ENCODE measurements at places on chromosomes 1 and 21. TPM values are rescaled to one million over a fixed set of nuclear protein-coding genes. Genes with fewer than 3 reads are reported as not detected.

Gene VWA5B1
- not detected for total RNA-seq

Gene LAMC2
- total RNA-seq = 0.05 TPM

Gene CDC20
- 179 TPM for total RNA-seq

Gene CTTNBP2NL
- total RNA-seq = 1.0 TPM

Gene KCNJ9
- not detected for total RNA-seq

Gene CFAP141
- total RNA-seq = not detected

Gene S100A6
- total RNA-seq = 200 TPM

Gene FCRL1
- not detected for total RNA-seq

DNA sequence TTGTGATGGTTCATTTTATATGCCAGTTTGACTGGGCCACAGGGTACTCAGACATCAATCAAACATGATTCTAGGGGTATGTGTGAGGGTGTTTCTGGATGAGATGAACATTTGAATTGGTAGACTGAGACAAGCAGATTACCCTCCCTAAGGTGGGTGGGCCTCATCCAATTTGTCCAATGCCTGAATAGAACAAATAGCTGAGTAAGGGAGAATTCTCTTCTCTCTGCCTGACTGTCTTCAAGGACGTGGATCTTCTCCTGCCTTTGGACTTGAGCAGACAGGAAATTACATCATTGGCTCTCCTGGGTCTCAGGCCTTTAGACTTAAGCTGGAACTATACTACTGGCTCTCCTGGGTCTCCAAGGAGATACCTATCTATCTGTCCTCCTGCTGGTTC is 64.4 kb downstream of the SUSD4 start:
- H3K4me1 ChIP-seq = peaks cover 28% of the 10 kb centered on the region
- H3K36me3 ChIP-seq = no peaks in the 10 kb centered on the region
- H3K27ac ChIP-seq = no peak overlapping the region
- H3K27me3 ChIP-seq = no peaks in the 10 kb centered on the region

DNA sequence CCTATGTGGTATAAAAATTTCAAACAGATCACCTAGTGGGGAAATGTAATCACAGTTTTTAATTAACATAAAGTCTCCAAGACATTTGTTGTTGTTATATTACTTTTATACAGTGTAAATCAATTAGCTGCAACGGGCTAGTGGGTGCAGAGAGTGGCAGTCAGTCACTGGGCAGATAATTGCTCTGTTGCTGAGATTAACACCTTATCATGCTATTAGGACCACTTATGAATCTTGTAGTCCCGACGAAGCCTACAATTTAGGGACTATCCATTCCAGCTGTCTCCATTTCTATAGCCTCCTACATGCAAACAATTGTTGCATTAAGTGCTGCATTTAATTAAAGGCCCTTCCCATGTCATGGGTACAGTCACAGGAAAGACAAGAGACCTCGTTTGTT is 158.9 kb upstream of the PROX1 start:
- no peak overlapping the region for H3K27ac ChIP-seq
- H3K27me3 ChIP-seq = no peaks in the 10 kb centered on the region
- H3K4me3 ChIP-seq = no peak overlapping the region
- H3K4me1 ChIP-seq = no peaks in the 10 kb centered on the region
- H3K36me3 ChIP-seq = no peaks in the 10 kb centered on the region

DNA sequence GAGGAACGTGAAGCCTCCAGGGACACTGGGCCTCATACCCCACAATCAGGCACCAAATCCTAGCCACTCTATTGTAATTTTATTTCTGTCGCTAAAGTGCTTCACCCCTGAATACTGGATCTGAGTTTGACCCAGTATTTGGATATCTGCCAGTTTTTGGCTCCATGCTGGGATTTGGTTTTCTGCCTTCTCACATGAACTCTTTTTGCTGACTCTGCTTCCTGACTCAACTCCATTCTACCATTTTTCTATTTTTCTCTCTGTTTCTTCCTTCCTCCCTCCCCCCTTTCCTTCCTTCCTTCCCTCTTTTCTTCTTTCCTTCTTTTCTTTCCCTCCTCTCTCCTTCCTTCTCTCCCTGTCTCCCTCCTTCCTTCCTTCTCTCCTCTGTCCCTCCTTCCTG is 151.3 kb upstream of the GJB5 start:
- H3K36me3 ChIP-seq = no peaks in the 10 kb centered on the region
- peaks cover 25% of the 10 kb centered on the region for H3K27me3 ChIP-seq
- no peak for DNase-seq
- H3K27ac ChIP-seq = no peak overlapping the region

GRCh38 chr1:45925728-45926287 is 122.4 kb downstream of the MAST2 start:
- no peaks in the 10 kb centered on the region for H3K4me1 ChIP-seq
- no peak overlapping the region for H3K4me3 ChIP-seq
- H3K27ac ChIP-seq = no peak overlapping the region
- DNase-seq = no peak

GRCh38 chr1:217089361-217090014 is 366.3 kb upstream of the ESRRG start:
- H3K27ac ChIP-seq = no peak overlapping the region
- no peak for DNase-seq
- H3K36me3 ChIP-seq = no peaks in the 10 kb centered on the region
- H3K4me1 ChIP-seq = peaks cover 6% of the 10 kb centered on the region

GRCh38 chr1:210841926-210842625 is 291.9 kb downstream of the KCNH1 start:
- no peak for DNase-seq
- no peak overlapping the region for H3K27ac ChIP-seq
- H3K4me3 ChIP-seq = no peak overlapping the region
- H3K36me3 ChIP-seq = no peaks in the 10 kb centered on the region
- peaks cover 9% of the 10 kb centered on the region for H3K27me3 ChIP-seq

- H3K27me3 ChIP-seq = no peaks in the 10 kb centered on the region
- H3K4me3 ChIP-seq = peak overlapping the region; percentile 22
- DNase-seq = peak; percentile 59
- H3K36me3 ChIP-seq = peaks cover 56% of the 10 kb centered on the region
- peak overlapping the region; percentile 97 for H3K27ac ChIP-seq
Measured at GRCh38 chr21:44089001-44089911, 17.9 kb upstream of the PWP2 start.

GRCh38 chr1:43285269-43285990 is at the start of gene C1orf210:
C1orf210 (minus strand) TSS chr1:43285581; CDS start chr1:43283270, 2,311 bp downstream.
- DNase-seq = no peak
- no peaks in the 10 kb centered on the region for H3K36me3 ChIP-seq
- H3K4me3 ChIP-seq = no peak within 1 kb of the TSS
- no peaks in the 10 kb centered on the region for H3K27me3 ChIP-seq

- H3K27me3 ChIP-seq = no peaks in the 10 kb centered on the region
- H3K36me3 ChIP-seq = peaks cover 13% of the 10 kb centered on the region
- no peak overlapping the region for H3K4me3 ChIP-seq
- H3K27ac ChIP-seq = no peak overlapping the region
- DNase-seq = peak; percentile 3
- H3K4me1 ChIP-seq = no peaks in the 10 kb centered on the region
Measured at GRCh38 chr1:226974544-226975258, 34.6 kb downstream of the COQ8A start.

DNA sequence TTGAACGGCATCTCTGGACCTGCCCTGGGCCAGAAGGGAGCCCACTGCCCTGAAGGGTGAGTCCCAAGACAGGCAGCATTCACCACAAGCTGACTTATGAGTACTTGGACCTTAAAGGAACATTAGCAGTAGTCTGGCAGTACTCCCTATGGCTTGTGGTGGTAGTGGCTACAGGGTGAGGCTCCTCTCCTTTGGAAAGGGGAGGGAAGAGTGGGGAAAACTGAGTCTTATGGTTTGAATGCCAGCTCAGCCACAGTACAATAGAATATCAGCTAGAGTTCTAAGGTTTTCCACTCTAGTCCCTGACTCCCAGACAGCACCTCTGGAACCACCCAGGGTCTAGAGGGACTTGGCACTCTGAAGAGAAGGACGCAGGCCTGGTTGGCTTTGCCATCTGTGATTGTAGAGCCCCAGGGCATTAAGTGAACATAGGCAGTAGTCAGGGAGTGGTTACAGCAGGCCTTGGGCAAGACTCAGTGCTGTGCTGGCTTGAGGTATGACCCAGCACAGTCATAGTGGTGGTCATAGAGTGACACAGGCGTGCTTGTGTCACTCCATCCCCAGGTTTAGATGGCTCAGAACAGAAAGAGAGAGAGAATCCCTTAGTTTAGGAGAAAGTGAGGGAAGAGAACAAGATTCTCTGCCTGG is 31.0 kb downstream of the CD53 start:
- peaks cover 15% of the 10 kb centered on the region for H3K4me1 ChIP-seq
- DNase-seq = no peak
- no peaks in the 10 kb centered on the region for H3K27me3 ChIP-seq

DNA sequence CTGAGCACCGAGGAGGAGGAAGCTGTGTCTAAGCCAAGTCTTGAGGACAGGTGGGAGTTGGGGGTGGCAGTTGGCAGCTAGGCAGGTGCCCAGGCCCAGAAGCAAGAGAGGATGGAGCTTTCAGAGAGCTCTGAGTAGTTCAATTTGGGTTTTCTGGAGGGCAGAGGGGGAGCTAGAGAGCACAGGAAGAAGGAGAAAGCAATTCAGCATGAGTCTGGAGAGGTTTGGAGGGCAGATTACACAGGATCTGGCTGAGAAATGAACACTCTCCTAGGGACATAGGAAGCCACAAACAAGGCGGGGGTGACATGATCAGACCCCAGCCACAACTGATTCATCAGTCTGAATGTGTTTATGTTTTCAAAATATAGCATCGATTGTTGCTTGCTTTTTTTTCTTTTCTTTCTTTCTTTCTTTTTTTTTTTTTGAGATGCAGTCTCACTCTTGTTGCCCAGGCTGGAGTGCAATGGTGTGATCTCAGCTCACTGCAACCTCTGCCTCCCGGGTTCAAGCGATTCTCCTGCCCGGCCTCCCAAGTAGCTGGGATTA is 23.8 kb downstream of the PTPRF start:
- peak; percentile 32 for DNase-seq
- no peak overlapping the region for H3K27ac ChIP-seq

GRCh38 chr1:17168091-17168876 is 36.6 kb upstream of the PADI1 start:
- no peaks in the 10 kb centered on the region for H3K36me3 ChIP-seq
- no peak for DNase-seq
- no peaks in the 10 kb centered on the region for H3K27me3 ChIP-seq
- no peak overlapping the region for H3K27ac ChIP-seq

DNA sequence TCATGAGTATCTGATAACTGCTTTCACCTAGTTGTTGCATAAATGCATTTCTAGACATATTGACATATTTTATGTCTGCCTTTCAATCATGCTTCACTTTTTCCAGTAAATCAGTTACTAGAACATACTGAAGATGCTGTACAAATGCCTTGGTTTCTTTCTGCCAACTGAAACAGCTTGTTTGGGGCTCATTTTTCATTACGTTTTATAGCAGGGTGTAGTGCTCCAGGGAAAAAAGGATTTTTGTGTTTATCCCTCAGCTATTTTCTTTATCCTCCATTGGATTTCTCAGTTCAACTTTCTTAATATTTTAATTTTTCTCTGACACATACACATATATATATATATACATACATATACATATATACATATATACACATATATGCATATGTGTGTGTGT is 51.7 kb downstream of the IL23R start:
- peak overlapping the region; percentile 1 for H3K4me3 ChIP-seq
- no peak for DNase-seq
- H3K27me3 ChIP-seq = no peaks in the 10 kb centered on the region
- peak overlapping the region; percentile 33 for H3K27ac ChIP-seq

DNA sequence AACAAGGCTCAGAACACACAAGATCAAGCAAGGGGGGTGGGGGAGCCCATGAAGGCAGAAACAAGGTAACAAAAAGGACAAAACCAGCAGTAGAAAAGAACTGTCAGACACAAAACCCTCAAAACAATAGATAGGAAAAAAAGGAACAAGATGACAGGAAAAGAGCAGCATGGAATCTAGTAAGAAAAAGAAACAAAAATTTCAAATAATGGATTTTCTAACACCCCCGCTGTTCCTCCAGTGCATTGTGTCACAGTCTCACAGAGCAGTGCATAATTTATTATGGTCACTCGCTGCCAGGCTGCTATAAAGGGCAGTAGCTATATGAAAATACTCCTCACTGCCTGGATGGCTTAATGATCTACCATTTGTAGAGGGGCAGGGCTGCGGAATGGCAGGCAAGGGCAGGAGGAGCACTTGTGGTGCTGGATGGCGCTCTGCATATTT is 567.9 kb downstream of the DPYD start:
- peaks cover 9% of the 10 kb centered on the region for H3K36me3 ChIP-seq
- H3K4me3 ChIP-seq = no peak overlapping the region
- no peak overlapping the region for H3K27ac ChIP-seq
- H3K27me3 ChIP-seq = no peaks in the 10 kb centered on the region
- DNase-seq = no peak

- no peak overlapping the region for H3K27ac ChIP-seq
- DNase-seq = no peak
- no peaks in the 10 kb centered on the region for H3K27me3 ChIP-seq
- no peak overlapping the region for H3K4me3 ChIP-seq
Measured at GRCh38 chr1:74280642-74281396, 45.6 kb downstream of the TNNI3K start.

GRCh38 chr1:94768036-94768435 is 52.1 kb upstream of the SLC44A3 start:
- H3K4me1 ChIP-seq = no peaks in the 10 kb centered on the region
- no peak for DNase-seq
- H3K36me3 ChIP-seq = no peaks in the 10 kb centered on the region
- no peak overlapping the region for H3K27ac ChIP-seq

DNA sequence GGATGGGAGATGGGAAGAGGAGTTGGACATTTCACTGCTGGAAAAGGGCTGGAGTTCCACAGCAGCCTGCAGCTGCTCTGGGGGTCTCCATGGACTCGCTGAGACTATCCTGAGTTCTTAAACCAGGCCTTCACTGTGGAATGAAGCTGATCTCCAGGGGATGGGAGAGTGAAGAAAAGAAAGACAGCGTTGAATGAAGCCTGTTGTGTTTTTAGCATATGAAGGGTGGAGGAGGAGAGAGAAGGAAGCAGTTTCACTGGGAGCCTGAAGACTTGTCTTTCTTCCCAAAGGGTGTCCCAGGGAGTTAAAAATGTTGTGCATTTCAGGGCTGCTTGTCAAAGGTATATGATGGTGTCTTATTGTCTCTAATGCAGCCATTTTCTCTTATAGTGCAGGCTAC is 9.2 kb downstream of the ROR1 start:
- no peak overlapping the region for H3K27ac ChIP-seq
- no peaks in the 10 kb centered on the region for H3K36me3 ChIP-seq
- H3K4me3 ChIP-seq = no peak overlapping the region
- no peak for DNase-seq
- H3K4me1 ChIP-seq = no peaks in the 10 kb centered on the region

- DNase-seq = peak; percentile 3
- H3K27ac ChIP-seq = no peak overlapping the region
- H3K4me3 ChIP-seq = peak overlapping the region; percentile 52
Measured at GRCh38 chr21:20997311-20997635, 936 bp upstream of the NCAM2 start.

- H3K4me3 ChIP-seq = no peak overlapping the region
- DNase-seq = no peak
- peaks cover 6% of the 10 kb centered on the region for H3K4me1 ChIP-seq
Measured at GRCh38 chr1:30696831-30697230, 26.6 kb downstream of the MATN1 start.

- peaks cover 5% of the 10 kb centered on the region for H3K4me1 ChIP-seq
- no peak overlapping the region for H3K27ac ChIP-seq
- peak; percentile 39 for DNase-seq
Measured at GRCh38 chr1:85321237-85321964, 45.0 kb upstream of the BCL10 start.

GRCh38 chr1:160987359-160988050 is 32.9 kb upstream of the ITLN2 start:
- H3K36me3 ChIP-seq = no peaks in the 10 kb centered on the region
- peaks cover 5% of the 10 kb centered on the region for H3K27me3 ChIP-seq
- no peak for DNase-seq
- no peaks in the 10 kb centered on the region for H3K4me1 ChIP-seq
- no peak overlapping the region for H3K27ac ChIP-seq
- no peak overlapping the region for H3K4me3 ChIP-seq

Data from activated naive CD4-positive, alpha-beta T cell treated with anti-CD3 and anti-CD28 coated beads for 36 hours (primary cell).